ENCODE measurements at places on chromosomes 4 and X.

GRCh38 chr4:89439533-89439932 is 131.9 kb upstream of the GPRIN3 start:
- H3K4me1 ChIP-seq = no peaks in the 10 kb centered on the region
- H3K36me3 ChIP-seq = no peaks in the 10 kb centered on the region
- DNase-seq = no peak
- no peak overlapping the region for H3K4me3 ChIP-seq
- H3K27ac ChIP-seq = no peak overlapping the region

GRCh38 chrX:78330540-78330939 is 3.1 kb upstream of the CYSLTR1 start:
- no peak for DNase-seq
- H3K36me3 ChIP-seq = no peaks in the 10 kb centered on the region
- H3K27ac ChIP-seq = no peak overlapping the region
- H3K27me3 ChIP-seq = no peaks in the 10 kb centered on the region
- H3K4me3 ChIP-seq = no peak overlapping the region
- H3K4me1 ChIP-seq = peaks cover 22% of the 10 kb centered on the region

- no peak overlapping the region for H3K27ac ChIP-seq
- no peak for DNase-seq
- no peaks in the 10 kb centered on the region for H3K36me3 ChIP-seq
- no peak overlapping the region for H3K4me3 ChIP-seq
These were observed 5.9 kb upstream of the SCARB2 start for GRCh38 chr4:76219299-76220055.

DNA sequence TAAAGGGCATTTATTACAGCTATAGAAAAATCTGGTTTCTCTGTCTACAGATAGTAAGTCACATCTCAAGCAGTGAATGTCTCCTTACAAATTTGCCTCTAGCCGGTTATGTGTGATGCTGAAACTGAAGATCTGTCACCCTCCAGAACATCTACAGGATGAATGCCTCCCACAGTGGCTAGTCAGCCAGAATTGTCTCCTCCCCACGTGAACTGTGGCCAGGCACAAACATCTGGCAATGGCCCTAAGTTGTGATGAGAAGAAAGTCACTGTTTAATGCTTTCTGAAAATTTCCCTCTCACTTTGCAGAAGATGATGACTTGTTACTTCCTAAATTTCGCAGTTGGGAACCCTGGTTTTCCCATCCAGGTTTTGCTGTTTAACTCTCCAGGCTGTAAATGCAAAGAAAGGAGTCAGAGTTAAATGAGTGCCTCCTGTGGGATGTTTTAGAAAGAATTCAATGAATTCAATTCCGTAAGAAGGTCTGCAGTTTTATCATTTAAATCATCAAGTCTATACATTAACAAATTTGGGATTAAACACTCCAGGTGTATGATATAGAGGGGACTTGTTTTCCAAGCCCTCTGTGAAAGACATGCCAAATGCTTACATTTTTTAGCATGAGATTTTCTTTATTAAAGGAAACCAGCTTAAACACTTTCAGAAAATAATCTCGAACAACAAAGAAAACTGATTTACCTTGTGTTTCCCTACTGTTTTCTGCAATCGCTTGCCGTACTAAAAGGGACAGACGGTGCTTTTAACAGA is 55.4 kb upstream of the TLR3 start:
- H3K27ac ChIP-seq = no peak overlapping the region
- no peak for DNase-seq
- no peaks in the 10 kb centered on the region for H3K27me3 ChIP-seq
- H3K4me1 ChIP-seq = peaks cover 8% of the 10 kb centered on the region

DNA sequence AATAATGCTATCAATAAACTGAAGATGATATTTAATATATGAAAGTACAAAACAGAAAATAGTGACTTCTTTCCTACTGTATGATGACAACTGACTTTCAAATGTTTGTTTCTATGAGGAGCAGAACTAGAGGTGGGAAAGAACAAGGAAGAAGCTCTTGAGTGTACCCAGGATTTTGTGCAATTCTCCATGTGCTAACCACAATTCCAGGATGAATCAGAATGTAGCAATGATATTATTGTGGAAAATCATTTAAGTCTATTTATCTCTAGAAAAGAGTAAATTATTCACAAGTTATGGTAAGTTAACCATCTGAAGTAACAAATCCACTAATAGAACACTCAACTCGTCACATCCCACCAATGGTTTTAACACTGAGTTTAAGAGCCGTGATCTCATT is 324.1 kb upstream of the EMCN start:
- no peak overlapping the region for H3K27ac ChIP-seq
- H3K4me3 ChIP-seq = no peak overlapping the region
- no peaks in the 10 kb centered on the region for H3K27me3 ChIP-seq
- DNase-seq = no peak
- H3K4me1 ChIP-seq = no peaks in the 10 kb centered on the region

- no peak for DNase-seq
- peaks cover 2% of the 10 kb centered on the region for H3K36me3 ChIP-seq
- H3K27ac ChIP-seq = no peak overlapping the region
- H3K4me1 ChIP-seq = peaks cover 25% of the 10 kb centered on the region
- no peak overlapping the region for H3K4me3 ChIP-seq
- peaks cover 3% of the 10 kb centered on the region for H3K27me3 ChIP-seq
These were observed 259.4 kb upstream of the JADE1 start for GRCh38 chr4:128550060-128550459.

GRCh38 chrX:103688946-103689345 is 2.4 kb upstream of the MORF4L2 start:
- no peaks in the 10 kb centered on the region for H3K27me3 ChIP-seq
- no peak overlapping the region for H3K27ac ChIP-seq
- H3K36me3 ChIP-seq = peaks cover 4% of the 10 kb centered on the region
- no peak for DNase-seq

GRCh38 chrX:64894454-64895038 is 81.7 kb downstream of the ZC4H2 start:
- no peaks in the 10 kb centered on the region for H3K4me1 ChIP-seq
- no peak overlapping the region for H3K27ac ChIP-seq
- no peak for DNase-seq
- no peaks in the 10 kb centered on the region for H3K27me3 ChIP-seq
- no peak overlapping the region for H3K4me3 ChIP-seq
- H3K36me3 ChIP-seq = no peaks in the 10 kb centered on the region

GRCh38 chr4:112532267-112532666 is 16.3 kb upstream of the NEUROG2 start:
- no peaks in the 10 kb centered on the region for H3K4me1 ChIP-seq
- DNase-seq = no peak
- H3K4me3 ChIP-seq = no peak overlapping the region

GRCh38 chr4:85823295-85823694 is 348.3 kb downstream of the ARHGAP24 start:
- H3K36me3 ChIP-seq = no peaks in the 10 kb centered on the region
- H3K27ac ChIP-seq = no peak overlapping the region
- DNase-seq = no peak
- no peaks in the 10 kb centered on the region for H3K27me3 ChIP-seq

- no peaks in the 10 kb centered on the region for H3K4me1 ChIP-seq
- no peak for DNase-seq
- no peak overlapping the region for H3K27ac ChIP-seq
- H3K27me3 ChIP-seq = no peaks in the 10 kb centered on the region
These were observed 45.7 kb downstream of the GPAT3 start for GRCh38 chr4:83581411-83582288.

DNA sequence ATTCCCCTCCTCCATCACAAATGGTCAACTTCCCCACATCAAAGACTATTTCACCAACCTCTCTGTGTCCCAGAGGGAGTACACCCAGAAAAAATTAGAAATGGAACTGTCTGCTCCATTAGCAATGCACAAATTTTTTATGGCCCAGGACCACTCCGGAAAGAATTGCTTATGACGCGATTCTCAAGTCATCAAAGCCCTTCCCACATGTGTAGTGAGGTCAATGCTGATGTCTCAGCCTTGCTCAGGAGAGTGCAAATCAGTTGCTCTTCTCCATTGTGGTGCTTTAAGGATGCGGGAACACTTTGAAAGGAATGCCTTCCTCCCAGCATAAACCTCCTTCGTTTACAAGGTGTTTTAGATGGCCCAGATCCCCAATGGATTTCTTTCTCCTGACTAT is 518.3 kb downstream of the PPARGC1A start:
- H3K36me3 ChIP-seq = no peaks in the 10 kb centered on the region
- H3K4me3 ChIP-seq = no peak overlapping the region
- no peaks in the 10 kb centered on the region for H3K27me3 ChIP-seq
- H3K4me1 ChIP-seq = peaks cover 9% of the 10 kb centered on the region
- H3K27ac ChIP-seq = no peak overlapping the region
- DNase-seq = no peak

DNA sequence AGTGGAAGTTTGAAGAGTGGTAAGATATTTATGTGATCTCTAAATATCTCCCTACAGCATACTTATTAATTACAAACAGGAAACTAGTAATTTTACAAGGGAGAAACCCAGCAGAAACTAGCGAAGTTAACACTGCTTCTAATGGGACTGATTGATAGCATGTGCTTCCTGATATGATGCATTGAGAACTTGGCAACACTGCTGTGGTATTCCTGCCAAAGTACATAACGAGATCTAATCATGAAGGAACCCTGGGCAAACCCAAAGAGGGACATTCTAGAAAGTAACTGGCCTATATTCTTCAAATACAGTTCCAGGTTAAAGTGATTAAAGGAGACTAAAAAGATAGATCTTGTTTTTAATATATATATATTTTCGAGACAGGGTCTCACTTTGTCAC is 4.6 kb upstream of the GPR34 start:
- no peak for DNase-seq
- no peaks in the 10 kb centered on the region for H3K27me3 ChIP-seq
- no peak overlapping the region for H3K27ac ChIP-seq
- no peak overlapping the region for H3K4me3 ChIP-seq
- no peaks in the 10 kb centered on the region for H3K4me1 ChIP-seq
- H3K36me3 ChIP-seq = peaks cover 3% of the 10 kb centered on the region

- DNase-seq = no peak
- peaks cover 24% of the 10 kb centered on the region for H3K36me3 ChIP-seq
- no peaks in the 10 kb centered on the region for H3K27me3 ChIP-seq
- H3K4me3 ChIP-seq = no peak overlapping the region
- H3K4me1 ChIP-seq = peaks cover 10% of the 10 kb centered on the region
These were observed 146.2 kb downstream of the COL4A6 start for GRCh38 chrX:108292053-108292452.

- H3K27me3 ChIP-seq = no peaks in the 10 kb centered on the region
- no peak overlapping the region for H3K27ac ChIP-seq
These were observed 117.1 kb upstream of the TENM3 start for GRCh38 chr4:182126096-182126495.

DNA sequence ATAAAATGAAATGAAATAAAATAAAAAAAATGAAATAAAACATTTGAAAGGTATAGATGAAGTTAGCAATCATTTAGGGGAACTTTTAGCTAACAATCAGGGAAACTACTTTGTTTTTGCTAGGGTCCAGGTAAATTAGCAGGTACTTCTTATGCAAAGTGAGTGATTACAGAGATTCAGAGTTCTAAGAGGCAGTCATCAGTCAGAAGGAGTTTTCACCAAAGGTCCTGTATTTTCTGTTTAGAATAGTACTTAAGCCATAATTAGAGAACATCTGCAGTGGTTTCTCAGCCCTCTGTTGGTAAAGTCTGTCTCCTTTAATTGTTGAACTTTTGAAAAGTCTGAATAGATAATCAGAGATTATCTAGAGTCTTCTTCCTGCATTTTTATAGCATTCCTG is 50.6 kb downstream of the STIM2 start:
- no peak overlapping the region for H3K27ac ChIP-seq
- H3K27me3 ChIP-seq = no peaks in the 10 kb centered on the region
- H3K36me3 ChIP-seq = peaks cover 3% of the 10 kb centered on the region
- no peak overlapping the region for H3K4me3 ChIP-seq
- no peak for DNase-seq

DNA sequence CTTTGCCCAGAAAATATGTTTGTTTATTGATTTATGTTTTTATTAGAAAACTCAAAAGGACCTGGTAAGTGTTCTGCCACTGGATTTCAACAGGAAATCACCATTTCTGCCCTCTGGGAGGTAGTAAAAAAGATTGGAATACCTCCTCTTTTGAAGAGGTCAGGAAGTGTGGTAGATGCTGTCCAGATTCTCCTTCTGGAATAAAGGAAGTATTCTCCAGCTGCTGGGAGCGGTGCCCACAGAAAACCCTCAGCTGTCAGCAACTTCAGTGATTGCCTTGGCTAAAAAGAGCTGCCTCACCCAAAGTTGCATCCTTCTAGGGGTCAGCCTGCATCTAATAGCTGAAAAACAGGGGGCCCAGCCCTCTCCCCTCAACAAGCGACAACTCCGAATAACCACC is 13.8 kb upstream of the ZNF674 start:
- no peak overlapping the region for H3K27ac ChIP-seq
- no peak for DNase-seq
- H3K36me3 ChIP-seq = no peaks in the 10 kb centered on the region
- H3K4me3 ChIP-seq = no peak overlapping the region

- H3K27me3 ChIP-seq = peaks cover 26% of the 10 kb centered on the region
- H3K4me1 ChIP-seq = peaks cover 14% of the 10 kb centered on the region
- no peaks in the 10 kb centered on the region for H3K36me3 ChIP-seq
- no peak for DNase-seq
- no peak overlapping the region for H3K27ac ChIP-seq
- H3K4me3 ChIP-seq = no peak overlapping the region
These were observed 19.1 kb upstream of the SLC25A4 start for GRCh38 chr4:185124006-185124405.

- no peak for DNase-seq
- peak overlapping the region; percentile 93 for H3K4me3 ChIP-seq
- H3K27ac ChIP-seq = peak overlapping the region; percentile 98
- peaks cover 24% of the 10 kb centered on the region for H3K36me3 ChIP-seq
- peaks cover 13% of the 10 kb centered on the region for H3K4me1 ChIP-seq
These were observed 10.2 kb downstream of the CC2D2A start for GRCh38 chr4:15479913-15480185.

DNA sequence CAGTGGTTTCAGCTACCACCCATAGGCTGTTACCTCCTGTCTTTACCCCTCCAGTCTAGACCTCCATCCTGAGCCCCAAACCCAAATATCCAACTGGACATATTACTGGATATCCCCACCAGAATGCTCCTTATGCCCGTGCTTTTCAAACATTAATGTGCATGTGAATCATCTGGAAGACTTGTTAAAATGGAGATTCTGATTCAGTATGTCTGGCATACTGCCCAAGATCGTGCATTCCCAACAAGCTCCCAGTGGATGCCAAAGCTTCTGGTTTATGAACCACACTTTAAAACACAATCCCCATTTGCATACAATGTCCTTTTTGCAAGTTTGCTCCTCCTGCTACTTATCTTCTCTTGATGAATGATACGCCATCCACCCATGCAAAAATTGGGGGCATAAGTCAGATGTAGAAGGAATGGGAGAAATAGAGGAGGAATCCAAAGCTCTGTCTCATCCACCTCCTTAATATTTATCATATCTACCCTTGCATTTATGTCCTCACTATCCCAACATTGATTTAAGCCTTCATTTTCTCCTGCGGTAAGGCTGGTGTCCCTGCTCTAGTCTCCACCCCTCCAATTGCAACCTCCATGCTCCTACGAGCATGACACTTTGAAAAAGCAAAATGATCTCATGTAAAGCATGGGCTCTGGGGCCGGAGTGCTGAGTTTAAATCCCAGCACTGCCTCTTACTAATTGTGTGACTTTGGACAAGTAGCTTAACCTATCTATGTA is 7.4 kb upstream of the PGRMC1 start:
- no peaks in the 10 kb centered on the region for H3K36me3 ChIP-seq
- H3K27me3 ChIP-seq = no peaks in the 10 kb centered on the region
- peaks cover 7% of the 10 kb centered on the region for H3K4me1 ChIP-seq
- H3K4me3 ChIP-seq = no peak overlapping the region
- H3K27ac ChIP-seq = no peak overlapping the region
- DNase-seq = no peak

All from mesothelial cell of epicardium (in vitro differentiated cells).